Large intestine (tissue), 12 donors: ENCODE measurements at places on chromosomes 1 and 21. TPM values are rescaled to one million over a fixed set of nuclear protein-coding genes. Genes with fewer than 3 reads are reported as not detected.

DNA sequence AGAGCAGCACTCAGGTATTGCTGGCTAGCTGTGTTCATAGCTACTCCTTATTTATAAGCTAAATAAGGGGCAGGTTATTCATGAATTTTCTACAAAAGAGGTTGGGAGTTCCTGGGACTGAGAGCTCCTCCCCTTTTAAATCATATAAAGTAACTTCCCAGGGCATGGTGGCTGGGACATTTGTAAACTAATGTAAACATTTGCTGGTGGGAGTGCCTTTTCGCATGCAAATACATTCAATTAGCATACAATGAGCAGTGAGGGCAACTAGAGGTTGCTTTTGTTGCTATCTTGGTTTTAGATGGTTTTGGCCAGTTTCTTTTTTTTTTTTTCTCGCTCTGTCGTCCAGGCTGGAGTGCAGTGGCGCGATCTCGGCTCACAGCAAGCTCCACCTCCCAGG is 43.4 kb downstream of the GNPAT start:
- DNase-seq, result no peak

DNA sequence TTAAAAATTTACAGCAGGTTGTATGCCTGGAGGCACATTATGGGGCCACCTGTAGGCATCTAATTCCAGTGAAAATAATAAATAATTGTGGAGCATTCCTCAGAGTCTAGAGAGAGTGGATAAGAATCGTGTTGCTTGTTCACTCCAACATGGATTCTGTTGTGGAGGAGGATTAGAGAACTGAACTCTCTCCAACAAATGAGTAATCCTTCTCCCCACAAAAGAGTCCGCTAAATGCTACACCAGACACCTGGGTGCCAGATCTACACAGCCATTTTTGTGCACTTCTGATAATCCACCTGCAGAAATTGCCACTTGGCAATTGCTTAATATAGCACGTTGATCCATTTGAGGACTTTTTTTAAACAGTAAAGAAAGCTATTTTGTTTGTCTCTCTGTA is 113.7 kb upstream of the DPYD start:
- no peak for DNase-seq

DNA sequence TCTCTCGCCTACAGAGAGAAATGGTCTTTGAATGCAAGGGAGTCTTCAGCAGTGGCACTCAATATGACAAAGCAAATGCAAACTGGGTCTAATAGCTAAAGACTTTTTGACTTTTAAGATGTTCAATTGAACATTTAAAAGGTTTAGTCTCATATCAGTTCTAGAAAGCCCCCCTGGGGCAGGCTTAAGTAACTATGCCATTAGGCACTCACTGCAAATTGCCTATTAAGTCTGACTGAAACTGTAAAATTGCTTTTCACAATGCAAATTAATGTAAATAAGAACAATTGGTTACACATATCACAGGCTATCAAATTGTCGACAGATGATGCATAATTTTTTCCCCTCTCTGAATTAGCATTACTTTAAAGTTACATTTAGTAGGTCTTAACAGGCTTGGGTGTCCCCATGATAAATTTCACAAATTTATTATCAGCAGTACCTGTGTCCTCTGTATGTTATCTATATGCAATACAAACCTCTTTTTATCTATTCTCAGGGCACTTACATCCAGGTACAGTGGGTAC is 329.1 kb downstream of the LRRIQ3 start:
- DNase-seq, result no peak

- DNase-seq, result no peak
These were observed 94.9 kb downstream of the RIPK4 start for GRCh38 chr21:41671859-41672542.

GRCh38 chr1:48203287-48203900 is 19.1 kb upstream of the SLC5A9 start:
- DNase-seq, result no peak

The ADORA3 gene
- 2.9 TPM for polyA plus RNA-seq

The S100A3 gene
- polyA plus RNA-seq, result not detected

The DMBX1 gene
- not detected for polyA plus RNA-seq
